ENCODE measurements at places on chromosomes 13 and 19.
A peak's percentile ranks its signal among the peaks of the same experiment; 100 is the strongest.

DNA sequence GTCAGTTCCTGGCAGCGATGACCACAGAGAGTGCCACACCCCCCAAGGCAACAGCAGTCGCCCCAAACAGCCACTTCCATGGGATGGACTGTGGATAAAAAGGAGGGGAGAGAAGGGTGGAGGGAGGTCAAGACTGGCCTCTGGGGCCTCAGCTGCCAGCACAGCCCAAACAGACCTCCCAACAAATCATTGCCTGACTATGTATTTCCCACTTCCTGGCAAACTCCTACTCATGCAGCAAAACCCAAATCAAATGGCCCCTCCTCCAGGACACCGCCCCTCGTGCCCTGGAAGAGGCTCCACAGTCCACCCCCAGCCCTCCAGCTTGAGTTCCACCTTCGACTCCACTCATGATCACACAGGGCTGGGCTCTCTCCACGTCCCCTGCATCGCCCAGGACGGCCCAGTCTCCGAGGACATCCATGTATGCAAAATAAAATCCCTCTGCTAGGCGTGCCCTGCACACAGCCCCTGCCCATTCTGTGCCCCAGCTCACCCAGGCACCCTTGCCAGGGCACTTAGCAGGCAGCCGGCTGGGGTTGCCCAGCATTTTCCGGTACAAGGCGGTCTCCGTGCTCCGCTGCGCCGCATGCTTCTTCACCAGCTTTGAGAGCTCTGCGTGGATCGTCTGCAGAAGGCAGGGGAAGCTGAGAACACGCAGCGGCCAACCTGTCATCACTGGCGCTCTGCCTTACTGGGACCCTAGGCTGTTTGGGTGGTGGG, 10.5 kb upstream of the ELL start:
- no peak for DNase-seq
- H3K27me3 ChIP-seq = no peaks in the 10 kb centered on the region
- no peak overlapping the region for H3K27ac ChIP-seq
- H3K36me3 ChIP-seq = no peaks in the 10 kb centered on the region
- H3K4me3 ChIP-seq = no peak overlapping the region

DNA sequence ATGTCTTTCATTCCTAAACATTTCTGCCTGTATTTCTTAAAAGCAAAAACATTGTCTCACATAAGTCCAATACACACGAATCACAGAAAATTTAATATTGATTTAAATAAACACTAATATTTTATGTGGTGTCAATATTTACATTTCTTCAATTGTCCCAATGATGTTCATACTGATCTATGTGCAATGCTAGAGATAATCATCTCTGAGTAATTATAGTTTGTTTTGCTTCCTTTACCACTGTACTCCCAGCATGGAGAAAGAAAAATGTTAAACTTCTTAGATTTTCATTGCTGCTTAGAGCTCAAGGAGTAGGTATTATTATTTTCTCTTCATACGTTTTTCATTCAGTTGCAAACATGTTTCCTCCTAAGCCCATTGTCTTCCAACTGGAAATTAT, 434.2 kb upstream of the PRR20A start:
- DNase-seq = no peak
- H3K36me3 ChIP-seq = no peaks in the 10 kb centered on the region
- H3K27me3 ChIP-seq = no peaks in the 10 kb centered on the region
- no peaks in the 10 kb centered on the region for H3K4me1 ChIP-seq
- no peak overlapping the region for H3K27ac ChIP-seq

GRCh38 chr13:89688918-89689317, 1658.6 kb upstream of the MIR17HG start:
- no peaks in the 10 kb centered on the region for H3K27me3 ChIP-seq
- H3K36me3 ChIP-seq = no peaks in the 10 kb centered on the region
- H3K27ac ChIP-seq = no peak overlapping the region

DNA sequence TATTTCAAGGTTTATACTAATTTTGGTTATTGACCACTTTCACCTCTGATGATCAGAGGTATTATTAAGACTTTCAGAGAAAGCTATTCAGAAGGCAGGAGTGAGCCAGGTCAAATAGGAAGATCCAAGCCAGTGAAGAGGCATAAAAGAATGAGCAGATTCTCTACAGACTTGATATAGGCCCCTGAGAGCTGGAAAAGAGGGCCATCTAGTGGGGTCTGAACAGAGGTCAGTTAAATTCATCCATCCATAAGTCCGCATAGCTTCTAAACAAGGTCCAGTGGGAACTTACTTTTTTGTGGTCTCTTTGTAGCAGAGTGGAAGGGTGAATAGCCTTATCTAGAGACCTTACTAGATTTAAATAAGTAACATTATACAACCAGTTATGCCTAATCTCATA, 126.6 kb upstream of the UFM1 start:
- H3K4me3 ChIP-seq = no peak overlapping the region
- DNase-seq = no peak
- H3K27ac ChIP-seq = no peak overlapping the region
- H3K4me1 ChIP-seq = no peaks in the 10 kb centered on the region
- H3K27me3 ChIP-seq = no peaks in the 10 kb centered on the region

DNA sequence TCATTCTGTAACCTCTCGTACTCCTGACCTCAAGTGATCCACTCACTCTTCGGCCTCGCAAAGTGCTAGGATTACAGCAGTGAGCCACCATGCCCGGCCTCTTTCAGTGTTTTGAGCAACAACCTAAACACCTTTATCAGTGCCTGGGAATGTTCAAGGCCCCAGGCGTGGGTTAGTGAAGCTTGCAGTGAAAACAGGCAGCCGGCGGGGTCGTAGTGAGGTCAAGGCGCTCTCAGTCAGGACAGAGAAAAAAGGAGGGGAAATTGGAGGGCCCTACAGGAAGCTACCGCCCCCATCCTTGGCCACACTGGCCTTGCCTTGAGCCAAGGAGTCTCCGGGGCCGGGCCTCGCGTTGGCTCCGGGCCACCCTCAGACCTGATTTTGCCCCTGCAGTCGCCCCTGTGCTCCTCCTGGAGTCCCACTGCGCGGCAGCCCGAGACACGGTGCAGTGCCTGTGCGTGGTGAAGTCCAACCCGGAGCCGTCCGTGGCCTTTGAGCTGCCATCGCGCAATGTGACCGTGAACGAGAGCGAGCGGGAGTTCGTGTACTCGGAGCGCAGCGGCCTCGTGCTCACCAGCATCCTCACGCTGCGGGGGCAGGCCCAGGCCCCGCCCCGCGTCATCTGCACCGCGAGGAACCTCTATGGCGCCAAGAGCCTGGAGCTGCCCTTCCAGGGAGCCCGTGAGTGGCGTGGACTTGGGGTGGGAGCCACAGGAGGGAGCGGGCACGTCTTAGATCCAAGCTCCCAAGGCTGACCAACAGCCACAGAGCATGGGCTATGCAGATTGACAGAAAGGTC, 17.7 kb downstream of the MAG start:
- H3K36me3 ChIP-seq = no peaks in the 10 kb centered on the region
- no peak overlapping the region for H3K27ac ChIP-seq
- H3K4me3 ChIP-seq = no peak overlapping the region
- DNase-seq = no peak

- H3K4me3 ChIP-seq = peak overlapping the region; percentile 12
- DNase-seq = peak; percentile 81
- no peaks in the 10 kb centered on the region for H3K4me1 ChIP-seq
- H3K36me3 ChIP-seq = no peaks in the 10 kb centered on the region
- no peak overlapping the region for H3K27ac ChIP-seq
Observed at GRCh38 chr19:12766051-12766521, 9.3 kb downstream of the HOOK2 start.

DNA sequence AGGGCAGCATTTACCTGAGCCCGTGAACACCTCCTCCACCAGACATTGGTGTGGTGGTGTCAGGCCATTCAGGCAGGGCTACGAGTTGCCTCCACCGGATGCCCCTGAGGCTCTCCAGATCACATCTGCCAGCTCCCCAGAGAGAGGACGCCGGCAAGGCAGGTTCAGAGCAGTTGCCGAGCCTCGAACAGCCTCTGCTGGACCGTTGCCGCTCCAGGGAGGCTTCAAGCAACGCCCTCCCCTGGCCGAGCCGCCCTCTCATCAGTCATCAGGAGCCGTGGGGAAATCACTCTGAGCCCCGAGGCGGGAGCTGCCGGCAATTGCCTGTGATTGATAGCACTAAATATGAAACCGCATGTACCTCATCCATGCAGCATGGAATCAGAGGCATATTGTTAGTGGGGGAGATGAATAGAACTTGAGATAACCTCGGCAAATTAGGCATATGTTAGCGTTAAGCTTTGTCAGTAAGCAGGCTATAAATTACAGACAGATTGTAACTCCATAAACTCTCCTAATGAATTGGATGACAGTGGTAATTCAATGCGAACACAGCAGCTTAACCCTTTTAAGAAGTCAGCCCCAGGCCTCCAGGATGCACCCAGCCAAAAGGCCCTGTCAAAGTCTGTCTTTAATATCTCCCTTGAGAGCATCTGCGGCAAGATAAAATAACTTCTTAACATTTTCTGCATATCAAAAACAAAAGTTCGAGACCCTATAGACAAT, 29.8 kb upstream of the SPACA7 start:
- no peak for DNase-seq
- no peak overlapping the region for H3K27ac ChIP-seq
- H3K4me3 ChIP-seq = no peak overlapping the region

GRCh38 chr19:53621885-53622740, 9.7 kb upstream of the DPRX start:
- no peak overlapping the region for H3K27ac ChIP-seq
- no peaks in the 10 kb centered on the region for H3K36me3 ChIP-seq
- no peaks in the 10 kb centered on the region for H3K27me3 ChIP-seq
- no peak overlapping the region for H3K4me3 ChIP-seq

DNA sequence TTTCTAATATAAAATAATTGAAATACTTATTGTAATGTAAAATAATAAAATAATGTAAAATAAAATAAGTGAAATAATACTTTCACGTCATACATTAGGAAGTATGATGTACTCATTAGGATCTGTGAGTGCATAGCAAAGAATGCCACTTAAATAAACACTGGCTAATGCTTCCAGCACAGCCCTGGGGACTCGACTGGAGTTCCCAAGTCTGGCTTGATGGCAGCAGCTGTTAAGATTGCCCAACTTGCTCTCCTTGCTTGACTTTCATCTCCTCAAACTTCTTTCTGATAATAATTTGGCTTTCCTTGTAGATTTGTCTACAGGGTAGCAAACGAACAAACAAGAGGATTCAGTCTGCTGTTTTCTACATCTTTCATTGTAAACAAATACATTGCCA, 191.9 kb downstream of the COG6 start:
- no peak overlapping the region for H3K4me3 ChIP-seq
- no peak overlapping the region for H3K27ac ChIP-seq
- H3K4me1 ChIP-seq = no peaks in the 10 kb centered on the region

DNA sequence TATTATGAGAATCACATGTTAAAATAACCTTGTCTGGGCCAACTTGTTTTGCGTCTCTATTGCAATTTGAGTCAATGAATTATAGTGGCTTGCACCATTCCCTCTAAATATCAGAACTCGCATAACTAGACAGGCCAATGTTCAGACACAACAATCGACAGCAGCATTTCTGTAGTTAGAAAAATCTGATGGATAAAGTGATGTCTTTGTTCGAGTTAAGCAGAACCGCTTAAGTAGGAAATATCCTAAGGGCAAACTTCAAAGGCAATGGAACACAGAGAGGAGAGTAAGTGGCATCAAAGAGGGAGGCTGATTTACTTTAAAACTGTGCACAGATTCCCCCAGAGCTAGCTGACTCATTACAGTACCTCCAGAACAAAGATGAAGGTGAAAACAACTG, 333.9 kb downstream of the NALCN start:
- H3K4me1 ChIP-seq = no peaks in the 10 kb centered on the region
- H3K27ac ChIP-seq = no peak overlapping the region
- no peak for DNase-seq
- no peaks in the 10 kb centered on the region for H3K27me3 ChIP-seq
- no peaks in the 10 kb centered on the region for H3K36me3 ChIP-seq

DNA sequence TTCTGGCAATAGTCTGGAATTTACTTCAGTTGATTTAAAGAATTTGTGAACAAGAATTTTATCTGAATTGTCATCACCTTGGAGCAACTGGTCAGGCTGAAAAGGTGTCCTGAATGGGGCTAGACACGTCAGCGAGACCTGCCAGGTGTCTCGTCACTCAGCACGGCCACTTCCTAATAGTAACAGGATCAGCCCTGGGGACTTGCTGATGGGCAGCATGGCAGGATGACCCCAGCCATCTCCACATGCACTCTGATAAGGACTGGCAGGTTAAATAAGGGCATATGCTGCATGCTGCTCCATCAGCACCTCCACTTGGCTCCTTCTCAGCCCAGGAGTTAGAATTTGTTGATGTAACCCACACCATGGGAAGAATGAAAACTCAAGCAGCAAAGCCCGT, 224.2 kb downstream of the FOXO1 start:
- no peaks in the 10 kb centered on the region for H3K4me1 ChIP-seq
- DNase-seq = no peak
- H3K4me3 ChIP-seq = no peak overlapping the region
- H3K36me3 ChIP-seq = no peaks in the 10 kb centered on the region
- H3K27ac ChIP-seq = no peak overlapping the region

DNA sequence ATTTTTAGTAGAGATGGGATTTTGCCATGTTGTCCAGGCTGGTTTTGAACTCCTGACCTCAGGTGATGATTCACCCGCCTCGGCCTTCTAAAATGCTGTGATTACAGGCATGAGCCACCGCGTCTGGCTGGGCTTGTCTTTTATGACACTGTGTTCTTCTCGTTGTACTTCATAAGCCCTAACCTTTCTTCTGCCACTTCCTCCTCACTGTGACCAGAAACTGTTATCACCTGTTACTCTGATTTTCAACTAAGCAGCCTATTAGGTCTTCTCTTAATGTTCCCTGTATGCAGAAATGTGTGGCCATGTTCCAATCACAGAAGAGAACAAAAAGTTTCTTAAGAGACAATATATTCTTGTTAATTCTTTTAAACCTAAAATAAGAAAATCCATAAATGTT, 16.4 kb downstream of the ZNF790 start:
- H3K4me3 ChIP-seq = no peak overlapping the region
- no peak overlapping the region for H3K27ac ChIP-seq
- no peak for DNase-seq
- no peaks in the 10 kb centered on the region for H3K36me3 ChIP-seq
- no peaks in the 10 kb centered on the region for H3K27me3 ChIP-seq
